ENCODE measurements at places on chromosomes 5 and 9. TPM values are rescaled to one million over a fixed set of nuclear protein-coding genes. Genes with fewer than 3 reads are reported as not detected.

Gene SELENOP
- total RNA-seq = not detected

Gene KLF4
- 3.7 TPM for total RNA-seq

Gene IL9
- not detected for total RNA-seq

Gene SKIC3
- total RNA-seq = 49.4 TPM

DNA sequence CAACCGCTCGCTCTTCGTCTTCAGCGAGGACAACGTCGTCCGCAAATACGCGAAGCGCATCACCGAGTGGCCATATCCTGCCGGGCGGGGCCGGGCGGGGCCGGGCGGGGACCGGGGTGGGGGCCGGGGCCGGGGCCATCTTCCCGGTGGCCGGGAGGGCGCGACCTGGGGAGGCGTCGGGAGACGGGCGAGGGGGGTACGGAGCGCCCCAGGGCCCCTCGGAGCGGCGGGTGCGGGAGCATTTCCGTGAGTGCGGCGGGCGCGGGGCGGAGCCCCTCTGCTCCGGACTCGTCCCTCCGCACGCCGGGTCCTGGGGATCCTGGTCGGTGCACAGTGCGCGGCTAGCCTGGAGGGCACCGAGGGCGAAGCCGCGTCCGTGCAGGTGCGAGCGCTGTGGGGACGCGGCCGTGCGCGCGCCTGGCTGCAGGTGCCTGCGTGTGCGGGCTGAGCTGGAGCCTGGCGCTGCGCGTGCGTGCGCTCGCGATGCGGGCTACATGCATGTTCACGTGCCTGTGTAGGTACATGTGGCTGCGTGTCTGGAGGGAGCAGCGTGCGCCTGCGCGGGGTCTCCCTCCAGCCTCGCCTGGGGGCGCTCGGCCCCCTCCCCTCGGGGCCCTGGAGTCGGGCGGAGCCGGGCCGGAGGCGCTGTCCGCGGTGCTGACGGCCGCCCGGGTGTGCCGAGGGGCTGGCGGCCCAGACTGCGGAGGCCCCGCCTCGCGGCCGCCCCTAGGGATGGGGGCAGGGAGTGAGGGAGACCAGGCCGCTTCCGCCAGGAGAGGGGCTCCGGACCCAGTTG is 762 bp downstream of the CACNA1B start:
- DNase-seq = no peak

All from HT1080 (cell line).